LHCN-M2 (cell line): ENCODE measurements at places on chromosomes 2 and 18. TPM values are rescaled to one million over a fixed set of nuclear protein-coding genes. Genes with fewer than 3 reads are reported as not detected.

The SFT2D3 gene
- 6.0 and 6.5 TPM in 2 replicates for total RNA-seq

The CROCC2 gene
- under 0.01 TPM in 1 of 2 replicates, not detected in the other for total RNA-seq

The PREB gene
- total RNA-seq = 68.9 and 72.4 TPM in 2 replicates

The NYAP2 gene
- not detected in 2 replicates for total RNA-seq

The PSTPIP2 gene
- total RNA-seq = 8.7 and 10.6 TPM in 2 replicates

The TBR1 gene
- not detected in 2 replicates for total RNA-seq

The CD8B2 gene
- total RNA-seq = not detected in 2 replicates

The CYP26B1 gene
- total RNA-seq = 2.1 and 2.3 TPM in 2 replicates

The AQP12B gene
- total RNA-seq = not detected in 2 replicates

The ITPRIPL1 gene
- 0.34 and 0.83 TPM in 2 replicates for total RNA-seq

The FHOD3 gene
- 8.5 and 8.7 TPM in 2 replicates for total RNA-seq
